ENCODE measurements at places on chromosomes 7 and 10. TPM values are rescaled to one million over a fixed set of nuclear protein-coding genes. Genes with fewer than 3 reads are reported as not detected.

The CHAT gene
- not detected for total RNA-seq

The CYP26C1 gene
- not detected for total RNA-seq

The FOXP2 gene
- not detected for total RNA-seq

The PRLHR gene
- not detected for total RNA-seq

The MUC3A gene
- 12.4 TPM for total RNA-seq

The CALD1 gene
- total RNA-seq: 68.6 TPM

The YKT6 gene
- 125 TPM for total RNA-seq

The TAS2R16 gene
- not detected for total RNA-seq

The C10orf53 gene
- total RNA-seq: not detected

The MKX gene
- not detected for total RNA-seq

The PTPRE gene
- 3.7 TPM for total RNA-seq
